ENCODE measurements at places on chromosomes 7 and 10. TPM values are rescaled to one million over a fixed set of nuclear protein-coding genes. Genes with fewer than 3 reads are reported as not detected.

The MUC3A gene
- not detected for total RNA-seq

The PPP1R3C gene
- total RNA-seq: 0.11 TPM

The CHAT gene
- total RNA-seq: not detected

The ZNF117 gene
- total RNA-seq: 1.8 TPM

The ZRANB1 gene
- 13.3 TPM for total RNA-seq
